ENCODE measurements at places on chromosomes 5 and 9.

DNA sequence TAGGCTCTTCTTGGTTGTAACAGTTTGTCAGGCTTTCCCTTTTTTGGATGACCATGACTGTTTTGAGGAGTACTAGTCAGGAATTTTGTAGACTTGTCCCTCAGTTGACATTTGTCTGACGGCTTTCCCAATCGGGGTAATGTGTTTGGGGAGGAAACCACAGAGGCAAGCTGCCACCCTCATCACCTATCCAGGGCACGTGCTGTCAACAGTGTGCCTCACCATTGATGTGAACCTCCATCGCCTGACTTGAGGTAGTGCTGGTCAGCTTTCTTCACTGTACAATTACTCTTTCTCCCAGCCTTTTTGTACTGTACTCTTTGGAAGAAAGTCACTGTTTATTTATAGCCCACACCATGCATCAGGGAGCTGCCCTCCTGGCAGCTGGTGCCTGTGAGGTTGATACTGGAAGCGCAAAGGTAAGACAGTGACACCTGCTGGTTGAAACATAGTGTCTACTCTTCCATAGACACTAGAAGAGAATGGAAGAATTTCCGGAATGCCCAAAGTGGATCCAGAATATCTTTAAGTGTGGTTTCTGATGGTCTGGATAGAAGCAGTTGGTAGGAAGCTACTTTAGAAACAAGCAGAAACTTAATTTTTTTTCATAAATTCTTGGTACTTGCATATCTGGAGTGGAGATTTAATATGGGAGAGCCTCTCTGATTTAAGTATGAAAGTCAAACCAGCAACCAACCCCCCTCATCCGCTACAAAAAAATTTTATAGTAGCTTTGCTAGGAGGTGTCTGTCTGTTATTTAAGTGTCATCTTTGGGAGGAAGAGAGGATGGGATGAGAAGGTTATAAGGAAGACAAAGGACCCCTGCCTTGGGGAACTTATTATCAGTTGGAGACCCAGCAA, 69.3 kb downstream of the SNX30 start:
- DNase-seq = peak; percentile 66

DNA sequence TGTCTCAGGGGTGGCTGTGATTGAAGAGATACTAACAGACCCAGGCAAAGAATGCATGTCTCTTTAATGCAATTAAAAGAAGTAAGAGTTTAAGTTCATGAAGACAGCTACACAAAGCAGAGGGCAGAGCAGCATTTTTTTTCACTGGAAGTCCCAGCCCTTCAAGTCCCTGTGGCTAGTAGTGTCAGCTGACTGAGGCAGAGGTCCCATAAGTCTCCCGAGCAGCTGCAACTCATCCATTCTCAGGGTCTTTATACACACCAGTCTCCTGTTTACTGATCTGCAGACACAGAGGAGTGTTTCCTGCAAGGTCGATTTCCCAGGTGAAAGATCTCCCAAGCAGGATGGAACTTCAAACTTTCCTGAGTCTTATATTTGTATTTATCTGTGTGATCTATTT, 169.4 kb upstream of the GLRA1 start:
- no peak for DNase-seq

- no peak for DNase-seq
Observed at GRCh38 chr5:73436535-73437100, 12.0 kb downstream of the FOXD1 start.

DNA sequence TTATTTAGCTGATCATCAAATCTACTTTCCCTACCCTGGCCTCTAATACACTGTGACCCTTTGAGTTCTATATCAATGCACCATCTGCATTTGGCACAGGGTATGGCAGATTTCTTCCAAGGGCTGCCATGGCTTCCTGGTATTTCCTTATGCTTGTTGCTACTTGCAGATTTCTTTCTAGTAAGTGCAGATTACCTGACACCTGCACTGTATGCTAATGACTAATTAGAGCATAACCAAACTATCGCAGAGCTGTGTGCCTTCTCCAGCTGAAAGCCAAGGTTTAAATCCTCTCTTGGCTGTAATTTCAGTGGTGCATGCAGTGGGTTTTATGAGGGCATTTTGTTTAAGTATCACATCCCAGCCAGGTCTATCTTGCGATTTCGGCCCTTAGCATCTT, 293.7 kb downstream of the KIF4B start:
- DNase-seq = no peak

- no peak for DNase-seq
Observed at GRCh38 chr5:143776951-143777350, 35.0 kb upstream of the HMHB1 start.

DNA sequence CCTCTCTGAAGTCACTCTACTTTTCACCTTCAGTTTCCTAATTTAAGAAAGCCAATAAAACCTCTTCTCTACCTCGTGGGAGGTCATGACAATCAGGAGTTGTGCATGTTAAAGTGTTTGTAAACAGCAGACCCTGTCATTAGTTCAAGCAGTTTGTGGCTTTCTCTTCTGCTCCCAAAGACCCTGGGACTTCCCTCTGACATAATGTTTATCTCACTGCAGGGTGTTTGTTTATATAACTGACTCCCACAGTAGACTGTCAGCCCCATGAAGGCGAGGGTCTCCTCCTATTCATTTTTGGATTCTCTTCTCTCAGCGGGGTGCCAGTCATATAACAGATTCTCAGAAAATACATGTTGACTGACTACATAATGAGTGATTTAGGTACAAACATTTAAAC, 360.0 kb upstream of the ZNF462 start:
- DNase-seq = no peak
